ENCODE measurements at places on chromosomes 6 and 20.

DNA sequence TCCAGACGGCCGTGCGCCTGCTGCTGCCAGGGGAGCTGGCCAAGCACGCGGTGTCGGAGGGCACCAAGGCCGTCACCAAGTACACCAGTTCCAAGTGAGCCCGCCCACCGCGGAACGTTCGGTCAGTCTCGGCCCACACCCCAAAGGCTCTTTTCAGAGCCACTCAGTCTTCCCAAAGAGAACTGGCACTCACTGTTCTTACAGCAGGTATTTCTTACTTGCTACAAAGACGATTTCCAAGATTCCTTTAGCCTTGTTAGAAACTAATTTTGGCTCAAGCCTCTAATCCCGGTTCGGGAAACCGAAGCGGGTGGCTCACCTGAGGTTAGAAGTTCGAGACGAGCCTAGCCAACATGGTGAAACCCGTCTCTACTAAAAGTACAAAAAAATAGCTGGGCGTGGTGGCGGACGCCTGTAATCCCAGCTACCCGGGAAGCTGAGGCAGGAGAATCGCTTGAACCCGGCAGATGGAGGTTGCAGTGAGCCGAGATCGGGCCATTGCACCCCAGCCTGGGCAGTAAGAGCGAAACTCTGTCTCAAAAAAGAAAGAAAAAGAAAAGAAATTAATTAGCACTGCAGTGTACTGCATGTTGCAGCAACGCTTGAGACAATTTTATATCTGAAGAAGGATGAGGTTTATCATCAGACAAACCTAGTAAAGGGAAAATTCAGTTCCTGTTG is 73.1 kb downstream of the OR2B2 start:
- DNase-seq, result no peak

GRCh38 chr6:17957904-17958620 is 29.4 kb downstream of the KIF13A start:
- no peak for DNase-seq

DNA sequence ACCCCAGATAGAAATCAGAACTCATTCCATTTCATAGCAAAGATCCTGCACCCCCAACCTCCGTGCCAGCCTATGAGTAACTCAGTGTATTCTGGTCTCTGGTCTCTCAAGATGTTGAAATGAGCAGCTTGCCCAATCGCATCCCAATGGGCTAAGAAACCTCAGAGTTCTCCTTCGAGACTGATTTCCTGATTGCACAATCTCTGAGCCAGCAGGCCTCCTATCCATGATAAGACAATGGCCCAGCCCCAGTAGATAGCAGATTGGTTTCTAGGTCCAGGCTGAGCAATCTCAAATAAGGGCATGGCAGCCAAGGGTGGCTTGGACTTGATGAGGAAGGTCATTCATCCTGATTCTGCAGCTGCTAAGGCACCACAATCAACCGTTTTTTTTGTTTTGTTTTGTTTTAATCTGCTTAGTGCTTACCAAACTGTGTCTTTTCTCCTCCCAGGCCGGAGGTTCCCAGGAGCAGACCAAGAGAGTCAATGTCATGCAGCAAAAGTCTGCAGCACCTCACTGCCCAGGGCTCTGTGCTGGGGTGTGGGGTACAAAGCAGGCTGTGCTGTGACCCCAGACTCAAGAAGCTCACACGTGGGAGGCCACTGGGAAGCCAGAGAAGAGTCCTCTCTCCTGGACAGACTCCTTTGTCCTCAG is 125.1 kb upstream of the NXT1 start:
- DNase-seq, result no peak

DNA sequence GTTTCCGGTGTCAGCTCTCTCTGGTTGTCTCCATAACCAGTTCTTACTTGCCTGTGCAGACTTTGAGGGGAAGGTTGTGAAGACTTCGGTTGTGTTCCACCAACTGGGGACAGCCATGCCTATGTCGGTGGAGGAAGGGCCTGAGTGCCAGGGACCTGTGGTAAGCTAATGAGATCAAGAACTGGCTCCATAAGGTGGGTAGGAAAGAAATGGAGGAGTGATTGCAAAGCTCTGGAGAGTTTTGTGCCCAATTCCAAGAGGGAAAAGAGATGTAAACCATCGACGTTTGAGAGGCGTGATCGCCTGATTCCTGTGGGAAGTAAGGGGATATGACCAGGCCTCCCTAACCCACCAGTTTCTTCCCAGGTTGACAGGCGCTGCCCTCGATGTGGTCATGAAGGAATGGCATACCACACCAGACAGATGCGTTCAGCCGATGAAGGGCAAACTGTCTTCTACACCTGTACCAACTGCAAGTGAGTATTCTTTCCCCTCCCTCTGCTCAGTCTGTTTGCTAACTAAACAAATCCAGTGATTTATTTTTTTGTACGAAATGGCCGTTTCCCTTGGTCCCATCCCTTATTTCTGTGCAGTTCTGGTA is 893 bp downstream of the POLR1H start:
- no peak for DNase-seq

- DNase-seq, result no peak
These were observed 35.0 kb downstream of the COL19A1 start for GRCh38 chr6:69901361-69901760.

DNA sequence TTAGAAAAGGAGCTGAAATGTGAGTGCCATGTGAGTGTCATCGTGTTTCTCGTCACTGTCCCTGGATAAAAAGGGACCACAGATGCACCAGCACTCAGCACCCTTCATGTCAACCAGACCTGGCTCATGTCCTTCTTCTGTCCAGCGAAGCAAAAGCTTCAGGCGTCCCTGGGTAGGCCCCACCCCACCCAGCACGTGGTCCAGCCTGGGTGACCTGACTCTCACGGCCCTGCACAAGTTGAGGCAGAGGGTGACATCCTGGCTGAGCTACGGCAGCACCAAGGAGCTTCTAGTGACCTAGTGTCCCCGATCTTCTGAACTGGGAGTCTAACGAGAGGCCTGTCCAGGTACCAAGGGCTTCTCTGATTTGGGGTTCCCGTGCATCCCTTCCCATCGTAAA is 37.8 kb downstream of the PSMG4 start:
- no peak for DNase-seq
